ENCODE measurements at places on chromosomes 1 and 21.

DNA sequence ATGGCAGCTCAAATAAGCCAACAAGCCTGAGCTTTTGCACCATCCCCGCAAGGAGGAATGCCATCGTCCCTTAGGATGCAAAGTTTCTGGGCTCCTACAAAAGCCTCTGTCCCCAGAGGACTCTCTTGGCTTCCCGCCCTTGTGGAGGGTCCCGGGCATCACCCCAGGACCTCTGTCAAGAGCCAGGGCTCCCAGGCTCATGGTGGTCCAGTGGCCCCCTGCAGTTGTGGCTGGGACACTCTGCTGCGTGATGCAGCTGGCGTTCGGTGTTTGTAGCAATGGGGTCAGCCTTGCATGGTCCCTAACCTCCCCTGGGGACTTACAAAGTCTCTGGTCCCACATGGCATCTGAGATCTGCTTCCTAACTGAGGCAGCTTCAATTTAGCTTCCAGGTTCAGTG is 104.7 kb downstream of the RIPK4 start:
- DNase-seq, result no peak

- DNase-seq, result no peak
Observed at GRCh38 chr1:91944087-91944486, 5.1 kb upstream of the BRDT start.

DNA sequence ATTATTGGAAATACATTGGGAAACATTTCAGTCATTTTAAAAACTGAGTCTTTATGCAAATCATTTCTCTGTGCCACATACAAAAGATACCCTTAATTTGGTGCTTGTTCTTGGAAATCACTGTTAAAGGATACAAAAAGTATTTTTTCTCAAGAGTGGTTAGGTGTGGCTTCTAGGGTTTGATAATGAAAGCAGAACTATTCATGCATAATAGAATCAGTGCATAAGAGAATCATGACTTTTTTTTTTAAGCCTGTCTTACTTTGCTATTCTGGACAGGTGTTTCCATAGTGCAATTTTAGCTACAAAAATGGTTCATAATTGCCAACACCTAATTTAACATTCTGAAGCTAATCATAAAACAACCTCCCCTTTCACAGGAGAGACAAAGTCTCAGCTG is 233.0 kb upstream of the NRIP1 start:
- no peak for DNase-seq

DNA sequence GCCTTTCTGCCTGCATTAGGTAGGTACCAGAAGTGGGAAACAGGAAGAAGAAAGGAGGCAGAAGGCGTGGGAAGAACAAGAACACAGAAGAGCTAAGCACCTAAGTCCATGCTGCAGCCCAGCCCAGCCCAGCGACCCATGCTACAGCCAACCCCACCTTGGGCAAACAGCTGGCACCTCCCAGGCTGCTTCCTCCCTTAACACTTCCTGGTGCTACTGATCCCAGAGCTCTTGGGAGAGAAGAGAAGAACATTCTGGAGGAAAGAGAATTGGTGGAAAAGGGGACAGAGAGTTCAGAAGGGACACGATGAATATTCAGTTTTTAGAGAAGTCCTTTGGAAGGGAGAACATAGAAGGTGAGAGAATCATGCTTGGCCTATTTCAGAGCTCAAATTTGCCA is 28.5 kb downstream of the PLEKHA6 start:
- DNase-seq, result no peak

GRCh38 chr1:212797681-212798080 is 6.0 kb downstream of the TATDN3 start:
- DNase-seq, result no peak

DNA sequence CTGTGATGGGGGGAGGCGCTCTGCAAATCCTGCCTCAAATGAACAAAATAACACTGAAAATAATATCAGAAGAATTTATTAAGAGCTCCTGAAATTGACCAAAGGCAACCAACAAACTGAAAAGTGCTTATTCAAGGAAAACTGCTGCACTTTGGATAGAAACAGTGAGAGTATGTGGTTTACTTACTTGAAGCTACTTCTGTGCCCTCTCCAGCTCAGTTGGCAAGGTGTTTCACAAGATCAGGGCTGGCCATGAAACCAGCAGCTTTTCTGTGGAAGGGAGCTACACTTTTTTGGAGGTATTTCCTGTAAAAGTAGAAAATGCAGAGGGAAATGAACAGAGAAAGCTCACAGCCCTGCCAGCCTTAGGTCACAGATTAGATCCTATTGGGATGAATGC is 310.0 kb upstream of the SPAG17 start:
- no peak for DNase-seq

- DNase-seq, result no peak
Observed at GRCh38 chr1:26022404-26022779, 817 bp downstream of the EXTL1 start.

DNA sequence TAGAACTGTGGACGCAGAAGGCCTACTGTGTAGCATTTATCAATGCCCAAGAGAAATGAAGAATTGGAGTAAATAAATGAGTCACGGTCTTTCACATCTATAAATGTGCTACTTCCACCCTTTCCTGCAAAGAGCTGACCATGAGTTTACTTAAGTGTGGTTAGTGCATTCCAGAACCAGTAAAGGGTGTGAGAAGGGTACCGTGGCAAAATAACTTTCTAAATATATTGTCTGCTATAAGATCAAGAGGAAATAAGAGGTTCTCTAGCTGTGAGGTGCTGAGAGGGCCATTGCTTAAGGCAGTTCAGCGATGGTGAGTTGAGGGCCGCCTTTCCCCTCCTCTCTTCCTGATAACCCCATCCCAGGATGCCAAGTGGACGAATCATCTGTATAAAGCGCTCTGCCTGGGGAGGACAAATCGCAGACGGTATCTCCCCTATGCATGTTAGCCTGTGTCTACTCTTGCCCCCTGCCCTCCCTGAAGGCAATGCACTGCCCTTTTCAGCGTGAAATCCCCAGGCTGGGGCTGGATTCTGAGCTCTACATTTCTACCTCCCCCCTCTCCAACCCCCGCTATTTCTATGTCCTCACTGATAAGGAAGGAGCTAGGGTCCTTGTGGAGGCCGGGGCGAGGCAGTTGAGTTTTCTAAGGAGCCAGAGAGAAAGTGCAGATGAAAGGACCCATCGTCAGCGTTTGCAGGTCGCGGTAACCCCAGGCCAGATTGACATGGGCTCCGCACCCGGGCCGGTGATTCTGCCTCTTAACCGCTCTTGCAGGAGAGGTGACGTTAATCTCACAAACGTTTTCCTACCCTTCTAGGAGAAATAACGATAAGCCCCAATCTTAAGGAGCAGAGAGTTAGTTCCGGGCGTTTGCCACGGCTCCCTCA is 1.5 kb upstream of the NCAM2 start:
- no peak for DNase-seq

DNA sequence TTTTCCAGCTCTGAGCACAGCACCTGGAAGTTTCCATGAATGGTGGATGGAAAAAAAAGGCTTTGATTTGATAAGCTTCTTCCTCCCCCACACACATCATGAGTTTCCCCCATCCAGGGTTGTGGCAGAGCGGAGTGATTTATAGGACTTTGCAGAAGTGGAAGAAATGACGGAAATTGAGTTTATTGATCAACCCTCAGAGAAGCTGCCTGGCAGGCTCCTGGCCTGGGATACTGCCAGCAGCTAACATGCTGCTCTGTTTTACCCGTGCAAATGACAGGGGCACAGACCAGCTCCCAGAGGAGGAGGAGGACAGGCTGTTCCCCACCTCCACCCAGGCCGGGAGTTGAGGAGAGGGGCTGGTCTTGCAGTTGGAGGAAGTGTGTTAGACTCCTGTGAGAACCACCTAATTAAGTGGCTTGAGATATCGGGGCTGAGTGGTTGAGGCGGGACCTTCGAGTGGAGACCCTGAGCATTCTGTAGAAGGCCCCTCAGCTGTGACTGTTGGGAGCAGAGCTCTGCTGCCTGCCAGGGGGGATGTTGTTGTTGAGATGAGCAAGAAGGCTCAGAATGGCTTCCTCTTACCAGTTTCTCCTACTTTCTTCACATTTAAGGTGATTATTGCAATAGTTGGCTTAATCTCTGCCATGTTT is 21.8 kb downstream of the ADORA1 start:
- no peak for DNase-seq

GRCh38 chr21:46322351-46323226 is 1.1 kb downstream of the C21orf58 start:
- peak; percentile 8 for DNase-seq

GRCh38 chr1:111216751-111217150 is 10.8 kb upstream of the CHI3L2 start:
- DNase-seq, result no peak

DNA sequence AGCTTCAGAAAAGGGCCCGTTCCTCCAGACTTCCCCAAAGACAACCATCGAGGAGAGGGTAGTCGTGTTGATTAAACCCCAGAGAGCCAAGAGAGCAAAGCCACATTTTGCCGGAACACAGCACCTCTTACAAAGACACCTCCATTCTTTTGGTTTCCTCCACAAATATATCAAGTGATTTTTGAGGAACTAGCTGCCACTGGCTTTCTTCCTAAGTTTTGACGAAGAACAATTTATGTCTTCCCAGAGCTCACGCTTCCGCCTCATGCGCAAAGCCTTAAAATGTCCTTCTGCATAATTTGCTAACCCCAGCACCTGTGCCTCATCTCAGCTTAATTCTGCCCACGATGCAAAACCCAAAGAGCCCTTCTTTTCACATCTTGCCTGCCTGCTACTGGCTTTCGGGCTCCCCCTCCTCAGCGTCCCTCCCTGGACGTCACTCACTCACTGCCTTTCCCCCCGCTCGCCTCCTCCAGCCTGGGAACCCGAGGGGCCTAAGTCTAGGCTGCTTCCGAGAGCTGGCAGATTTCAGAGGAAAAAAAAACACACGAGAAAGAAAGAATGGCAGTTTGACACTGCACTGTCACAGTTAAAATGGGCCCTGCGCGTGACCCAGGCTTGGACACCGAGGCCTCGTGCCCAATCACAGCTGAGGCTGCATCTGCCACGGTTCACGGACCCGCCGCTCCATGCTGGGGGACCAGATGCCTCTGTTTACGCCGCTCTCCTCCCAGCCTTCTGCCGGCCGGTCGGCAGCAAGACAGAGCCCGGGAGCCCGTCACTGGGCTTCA is 77.6 kb upstream of the IFNAR2 start:
- no peak for DNase-seq

DNA sequence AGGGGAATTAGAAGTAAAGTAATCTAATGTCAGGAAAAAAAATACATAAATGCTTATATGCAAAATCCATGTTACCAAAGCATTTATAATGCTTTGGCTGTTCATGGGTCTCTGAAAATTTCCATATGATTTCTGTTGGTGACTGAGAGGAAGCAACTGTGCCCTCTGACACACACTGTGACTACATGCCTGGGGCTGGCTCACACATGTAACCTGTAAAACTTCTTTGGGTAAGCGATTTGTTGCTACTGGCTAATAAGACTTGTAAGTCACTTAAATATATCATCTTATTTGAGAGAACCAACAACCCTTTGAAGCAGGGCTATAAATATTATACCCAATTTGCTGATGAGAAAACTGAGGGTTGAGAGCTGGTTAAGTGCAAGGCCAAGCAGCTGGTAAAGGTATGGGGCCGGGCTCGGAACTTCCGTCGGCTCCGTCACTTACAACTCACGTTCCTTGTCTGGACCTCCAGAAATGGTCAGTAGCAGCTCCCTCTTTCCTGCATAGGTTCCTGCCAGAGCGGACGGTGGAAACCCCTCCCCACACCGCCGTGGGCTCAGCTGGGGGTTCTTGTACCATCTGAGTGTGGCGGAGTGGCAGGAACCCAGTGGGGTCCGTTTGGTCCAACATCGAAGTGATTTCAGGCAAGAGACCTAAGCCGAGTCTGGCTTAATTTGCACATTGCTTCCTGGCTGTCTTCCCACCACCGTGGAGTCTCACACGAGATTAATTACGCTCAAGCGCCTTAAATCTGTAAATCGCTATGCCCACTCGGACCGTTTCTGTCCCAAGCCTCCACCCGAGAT is 714 bp downstream of the DFFA start:
- DNase-seq, result no peak

DNA sequence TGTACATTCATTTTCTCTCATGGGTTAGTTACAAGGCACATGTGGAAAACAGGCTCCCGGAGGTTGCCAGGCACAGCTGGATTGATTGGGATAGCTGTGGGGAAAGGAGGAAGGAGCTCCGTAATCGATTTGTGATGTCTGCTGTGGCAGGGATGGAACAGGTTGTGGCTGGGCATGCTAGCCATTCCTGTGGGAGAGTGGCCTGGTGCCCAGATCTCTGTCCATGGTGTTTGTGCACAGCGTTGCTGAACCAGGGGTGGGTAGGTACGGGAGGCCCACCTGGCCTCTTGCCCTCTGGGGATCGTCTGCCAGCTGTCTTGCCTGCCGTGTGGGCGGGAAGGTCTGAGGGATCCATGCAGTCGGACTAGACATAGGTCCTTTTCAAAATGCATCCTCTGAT is 302.8 kb upstream of the VAMP3 start:
- no peak for DNase-seq

GRCh38 chr1:204725821-204726448 is 40.4 kb upstream of the LRRN2 start:
- DNase-seq, result no peak

DNA sequence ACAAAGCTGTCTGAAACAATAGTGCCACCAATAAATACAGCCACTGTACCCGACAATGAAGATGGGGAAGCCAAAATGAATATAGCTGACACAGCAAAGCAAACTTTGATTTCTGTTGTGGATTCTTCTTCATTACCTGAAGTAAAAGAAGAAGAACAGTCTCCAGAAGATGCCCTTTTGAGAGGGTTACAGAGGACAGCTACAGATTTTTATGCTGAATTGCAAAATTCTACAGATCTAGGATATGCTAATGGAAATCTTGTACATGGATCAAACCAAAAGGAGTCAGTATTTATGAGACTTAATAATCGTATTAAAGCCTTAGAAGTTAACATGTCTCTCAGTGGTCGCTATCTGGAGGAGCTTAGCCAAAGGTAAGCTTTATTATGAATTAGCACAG is 56.6 kb downstream of the SUCO start:
- DNase-seq, result no peak

DNA sequence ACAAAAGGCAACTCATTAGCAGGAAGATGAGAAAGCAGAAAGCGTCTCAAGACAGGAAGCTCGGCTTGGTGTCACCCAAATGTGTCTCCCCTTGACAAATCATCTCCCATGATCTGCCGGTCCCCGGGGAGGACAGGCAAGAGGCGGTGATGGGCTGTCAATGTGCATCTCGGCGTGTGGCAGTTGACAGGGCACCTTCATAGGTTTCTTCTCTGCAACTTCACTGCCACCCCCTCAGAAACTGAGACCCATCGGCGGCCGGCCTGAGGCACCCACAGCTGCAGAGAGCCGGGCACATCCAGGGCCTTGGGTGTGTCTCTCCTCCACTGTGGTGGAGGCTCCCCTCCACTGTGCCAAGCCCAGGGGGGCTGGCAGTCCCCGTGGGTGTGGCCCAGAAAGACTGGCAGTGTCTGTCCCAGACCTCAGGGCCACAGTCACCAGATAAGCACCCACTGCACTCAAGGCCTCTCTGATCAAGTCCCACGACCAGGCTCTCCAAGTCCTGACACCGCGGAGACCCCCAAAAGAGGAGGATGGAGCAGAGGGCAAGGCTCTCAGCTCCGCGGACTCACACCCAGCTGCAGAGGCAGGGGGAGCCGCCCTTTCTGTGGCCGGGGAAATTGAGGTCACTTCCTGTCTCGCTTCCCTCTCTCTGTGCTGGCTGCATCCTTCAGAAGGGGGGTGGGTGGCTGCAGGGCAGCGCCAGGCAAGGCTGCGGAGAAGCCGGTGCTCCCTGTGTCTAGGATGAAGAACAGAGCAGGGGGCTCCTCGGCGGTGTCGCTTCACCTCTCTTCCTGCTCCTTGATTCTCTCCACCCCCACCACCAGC is 39.6 kb upstream of the LBR start:
- DNase-seq, result peak; percentile 71

Measured in T-helper 1 cell (primary cell).